Effector memory CD4-positive, alpha-beta T cell (primary cell): ENCODE measurements at places on chromosomes 2 and 18.

- DNase-seq: no peak
Observed at GRCh38 chr18:79465392-79465991, 69.8 kb downstream of the NFATC1 start.

- DNase-seq: no peak
Observed at GRCh38 chr2:224369028-224369632, 32.8 kb downstream of the FAM124B start.

- no peak for DNase-seq
Observed at GRCh38 chr18:2171840-2172625, 399.3 kb downstream of the METTL4 start.

- DNase-seq: no peak
Observed at GRCh38 chr2:169275696-169276444, 86.5 kb downstream of the LRP2 start.

- no peak for DNase-seq
Observed at GRCh38 chr18:26757263-26758019, 108.1 kb downstream of the AQP4 start.

GRCh38 chr2:129794116-129794515 lies 185.3 kb upstream of the RAB6C start:
- DNase-seq: no peak

DNA sequence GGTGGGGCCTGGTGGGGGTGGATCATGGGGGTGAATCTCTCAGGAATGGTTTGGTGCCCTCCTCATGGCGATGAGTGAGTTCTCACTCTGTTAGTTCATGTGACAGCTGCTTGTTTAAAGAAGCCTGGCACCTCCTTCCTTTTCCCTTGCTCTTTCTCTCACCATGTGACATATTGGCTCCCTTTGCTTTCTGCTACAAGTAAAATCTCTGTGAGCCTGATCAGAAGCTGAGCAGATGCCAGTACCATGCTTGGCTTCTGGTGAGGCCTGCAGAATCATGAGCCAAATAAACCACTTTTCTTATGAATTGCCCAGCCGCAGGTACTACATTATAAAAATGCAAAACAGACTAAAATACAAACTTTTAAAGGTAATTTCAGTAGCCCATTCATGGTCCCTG lies 73.4 kb upstream of the TEX51 start:
- no peak for DNase-seq

DNA sequence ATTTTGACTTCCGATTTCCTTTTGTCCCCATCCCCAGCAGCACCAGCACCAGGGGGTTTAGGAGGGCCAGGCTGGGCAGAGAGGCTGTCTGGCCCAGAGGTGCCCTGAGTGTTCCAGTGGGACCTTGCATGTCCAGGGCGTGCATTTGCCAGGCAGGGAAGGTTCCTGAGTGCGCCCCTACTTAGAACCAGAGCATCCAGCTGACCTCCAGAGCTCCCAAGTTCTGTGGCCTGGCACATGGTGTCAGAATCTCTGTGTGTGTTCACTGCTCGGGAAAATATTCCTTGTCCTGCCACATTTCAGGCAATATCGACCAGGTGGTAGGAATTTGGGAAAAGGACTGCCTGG lies 5.5 kb downstream of the SIX3 start:
- no peak for DNase-seq

GRCh38 chr18:23336101-23336500 lies 117.0 kb upstream of the RIOK3 start:
- DNase-seq: no peak

DNA sequence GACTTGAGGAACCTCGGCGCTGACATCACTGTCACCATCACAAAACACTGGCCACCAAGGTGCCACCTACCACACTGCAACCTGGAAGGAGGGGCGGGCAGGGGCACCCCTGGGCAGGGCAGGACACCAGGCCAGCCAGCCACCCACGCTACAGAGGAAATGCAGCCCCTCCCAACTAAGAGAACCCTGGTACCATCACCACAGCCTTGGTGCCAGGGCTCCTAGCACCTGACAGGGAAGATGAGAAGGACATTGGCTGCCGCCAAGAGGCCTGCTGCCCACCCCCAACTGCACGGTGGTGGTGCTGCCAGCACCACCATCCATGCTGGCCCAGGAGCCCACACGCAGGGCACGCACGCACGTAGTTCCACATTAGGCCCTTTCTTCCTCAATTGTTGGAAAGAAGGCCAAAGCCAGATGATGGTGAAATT lies 88.7 kb downstream of the HDAC4 start:
- no peak for DNase-seq

DNA sequence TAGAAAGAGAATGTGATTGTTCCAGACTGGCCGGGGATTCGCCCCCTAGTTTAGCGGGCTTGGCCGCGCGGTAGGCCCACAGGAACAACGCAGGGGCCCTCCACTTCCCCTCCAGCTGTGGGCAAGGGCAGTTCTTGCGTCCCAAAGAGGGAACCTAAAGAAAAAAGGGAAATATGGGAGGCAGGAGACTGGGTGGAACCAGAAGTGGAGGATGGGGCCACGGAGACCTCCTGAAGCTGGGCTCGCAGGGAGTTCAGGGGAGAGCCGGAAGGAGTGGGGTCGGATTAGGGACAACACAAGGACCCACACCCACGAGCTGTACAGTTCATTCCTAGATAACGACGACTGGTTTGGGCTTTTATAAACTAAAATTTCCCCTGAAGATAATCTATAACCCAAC lies 18.2 kb downstream of the GNLY start:
- DNase-seq: no peak

DNA sequence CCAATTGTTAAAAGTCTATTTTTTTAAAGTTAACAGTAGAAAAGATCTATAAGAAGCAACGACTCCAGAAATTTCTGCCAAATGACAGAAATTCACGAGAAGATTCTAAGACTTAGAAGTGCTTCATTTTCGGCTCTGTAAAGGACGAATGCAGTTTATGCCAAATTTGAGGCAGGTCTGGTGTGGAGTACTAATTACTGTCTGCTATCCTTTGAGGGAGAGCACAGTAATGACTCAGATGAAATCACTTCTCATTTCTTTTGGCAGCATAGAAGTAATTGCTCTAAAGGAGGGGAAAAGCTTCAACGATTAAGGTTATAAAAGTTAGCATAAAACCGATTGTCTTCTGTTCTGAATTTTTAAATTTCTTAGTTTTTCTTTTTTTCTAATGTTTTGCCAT lies 11.4 kb downstream of the G6PC2 start:
- no peak for DNase-seq

DNA sequence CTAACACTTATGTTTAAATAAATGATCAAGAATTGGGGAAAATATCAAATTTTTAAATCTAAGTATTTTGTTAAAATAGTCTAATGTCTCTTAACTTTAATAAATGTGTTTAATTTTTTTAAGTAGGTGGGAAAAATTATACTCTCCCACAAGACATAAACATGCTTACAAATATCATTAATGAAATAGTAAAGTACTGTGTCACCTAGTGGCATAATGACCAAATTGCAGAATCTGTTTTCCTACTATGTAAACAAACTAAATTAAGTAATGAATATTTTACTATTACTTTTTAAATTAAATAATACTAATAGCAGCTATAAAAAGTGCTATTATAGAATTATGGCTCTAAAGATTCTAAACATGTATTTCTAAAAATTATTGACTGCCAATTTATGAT lies 52.0 kb upstream of the CHAC2 start:
- no peak for DNase-seq

- DNase-seq: no peak
Observed at GRCh38 chr2:142234741-142235140, 103.9 kb upstream of the LRP1B start.

DNA sequence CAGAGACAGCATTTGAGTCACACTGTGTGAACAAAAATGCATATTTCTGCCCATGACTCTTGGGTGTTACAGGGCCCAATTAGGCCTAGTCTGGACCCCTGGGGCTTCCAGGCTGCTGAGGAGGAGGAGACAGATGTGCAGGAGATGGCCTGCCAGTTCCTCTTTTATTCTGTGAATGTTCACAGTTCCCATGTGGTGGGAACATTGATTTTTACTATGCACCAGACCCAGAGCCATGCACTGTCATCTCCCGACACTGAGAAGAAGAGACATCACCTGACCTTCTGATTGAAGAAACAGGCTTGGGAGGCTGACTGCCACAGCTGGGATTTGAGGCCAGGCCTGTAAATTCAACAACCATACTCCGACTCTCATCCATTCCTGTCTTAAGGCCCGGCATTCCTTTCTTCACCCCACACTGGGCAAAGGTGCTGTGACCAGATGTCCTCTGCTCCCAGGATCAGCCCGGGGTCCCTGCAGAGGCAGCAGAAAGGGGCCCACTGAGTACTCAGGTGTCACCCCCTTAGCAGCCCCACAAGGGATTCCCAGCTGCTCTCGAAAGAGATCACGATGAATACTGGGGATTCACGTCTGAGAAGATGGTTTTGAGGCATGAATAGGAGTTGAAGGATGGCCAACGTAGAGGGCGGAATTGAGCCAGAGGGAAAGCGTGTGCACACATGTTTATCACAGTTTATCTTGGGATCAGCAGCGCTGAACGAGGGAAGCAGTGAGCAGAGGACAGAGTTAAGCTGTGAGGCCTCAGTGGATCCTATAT lies 3.6 kb upstream of the TFCP2L1 start:
- DNase-seq: no peak

DNA sequence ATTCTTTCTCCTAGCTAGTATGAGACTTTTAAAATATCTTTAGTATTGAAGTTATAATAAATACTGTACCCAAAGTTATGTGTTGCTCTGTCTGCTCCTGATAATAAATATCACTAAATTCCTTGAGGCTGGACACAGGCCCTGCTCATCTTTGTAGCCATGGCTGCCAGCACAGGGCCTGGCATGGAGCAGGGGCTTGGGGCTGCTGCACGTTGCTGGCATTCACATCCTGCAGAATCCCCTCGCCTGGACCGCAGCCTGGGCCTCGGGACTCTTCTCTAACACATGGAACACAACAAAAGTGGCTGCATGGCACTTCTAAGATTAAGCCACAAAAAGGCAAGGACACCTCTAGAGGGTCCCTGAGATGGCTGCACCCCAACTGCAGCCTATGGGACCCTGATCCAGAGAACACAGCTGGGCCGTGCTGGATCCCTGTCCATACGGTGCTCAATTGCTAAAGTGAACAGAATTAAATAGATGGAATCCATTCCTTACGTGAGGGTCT lies 477.5 kb upstream of the MYT1L start:
- no peak for DNase-seq

- DNase-seq: no peak
Observed at GRCh38 chr2:207491086-207491485, 38.7 kb upstream of the CREB1 start.

- no peak for DNase-seq
Observed at GRCh38 chr2:204891739-204892138, 346.5 kb downstream of the PARD3B start.

DNA sequence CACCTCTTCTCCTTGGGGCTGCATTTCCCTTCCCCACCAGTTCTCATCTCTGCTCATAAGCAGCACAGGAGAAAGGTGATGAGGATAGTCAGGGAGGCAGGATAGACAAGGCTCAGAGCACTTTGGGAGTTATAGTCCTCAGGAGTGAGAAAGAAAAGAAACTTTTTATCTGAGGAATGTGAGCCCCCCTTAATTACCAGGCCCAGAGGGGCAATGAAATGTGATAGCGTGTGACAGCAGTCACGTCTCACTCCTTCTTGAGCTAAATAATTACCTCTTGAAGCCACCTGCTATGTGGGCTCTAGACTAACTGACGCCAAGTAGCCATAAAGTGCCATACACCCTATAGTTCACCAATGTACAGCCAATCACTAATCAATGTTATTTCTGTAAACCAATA lies 105.8 kb downstream of the SPP2 start:
- DNase-seq: no peak

GRCh38 chr2:184735611-184736010 lies 137.3 kb downstream of the ZNF804A start:
- no peak for DNase-seq

- DNase-seq: no peak
Observed at GRCh38 chr2:231502596-231502995, 27.6 kb downstream of the NMUR1 start.

GRCh38 chr2:162067596-162067995 lies 6.4 kb downstream of the DPP4 start:
- DNase-seq: no peak

DNA sequence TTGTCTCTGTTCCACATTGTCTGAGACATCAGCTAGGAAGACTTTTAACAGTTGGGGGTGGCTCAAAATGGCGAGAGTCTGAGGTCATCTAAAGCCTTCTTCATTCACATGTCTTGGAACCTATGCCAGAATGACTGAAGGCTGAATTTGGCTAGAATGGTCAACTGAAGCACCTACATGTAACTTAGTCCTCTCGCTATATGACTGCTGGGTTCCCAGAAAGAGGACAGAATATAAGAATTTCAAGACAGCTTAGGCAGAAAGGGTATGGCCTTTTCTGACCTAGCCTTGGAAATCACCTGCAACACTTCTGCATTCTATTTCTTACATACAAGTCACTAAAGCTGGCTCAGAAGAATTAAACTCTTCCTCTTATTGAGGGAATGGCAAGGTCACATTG lies 75.6 kb upstream of the OTX1 start:
- DNase-seq: no peak

- no peak for DNase-seq
Observed at GRCh38 chr18:76354348-76354747, 140.7 kb downstream of the ZNF516 start.

- DNase-seq: no peak
Observed at GRCh38 chr2:30178618-30179434, 32.0 kb downstream of the YPEL5 start.

- DNase-seq: no peak
Observed at GRCh38 chr2:165567273-165567672, 97.8 kb downstream of the CSRNP3 start.

DNA sequence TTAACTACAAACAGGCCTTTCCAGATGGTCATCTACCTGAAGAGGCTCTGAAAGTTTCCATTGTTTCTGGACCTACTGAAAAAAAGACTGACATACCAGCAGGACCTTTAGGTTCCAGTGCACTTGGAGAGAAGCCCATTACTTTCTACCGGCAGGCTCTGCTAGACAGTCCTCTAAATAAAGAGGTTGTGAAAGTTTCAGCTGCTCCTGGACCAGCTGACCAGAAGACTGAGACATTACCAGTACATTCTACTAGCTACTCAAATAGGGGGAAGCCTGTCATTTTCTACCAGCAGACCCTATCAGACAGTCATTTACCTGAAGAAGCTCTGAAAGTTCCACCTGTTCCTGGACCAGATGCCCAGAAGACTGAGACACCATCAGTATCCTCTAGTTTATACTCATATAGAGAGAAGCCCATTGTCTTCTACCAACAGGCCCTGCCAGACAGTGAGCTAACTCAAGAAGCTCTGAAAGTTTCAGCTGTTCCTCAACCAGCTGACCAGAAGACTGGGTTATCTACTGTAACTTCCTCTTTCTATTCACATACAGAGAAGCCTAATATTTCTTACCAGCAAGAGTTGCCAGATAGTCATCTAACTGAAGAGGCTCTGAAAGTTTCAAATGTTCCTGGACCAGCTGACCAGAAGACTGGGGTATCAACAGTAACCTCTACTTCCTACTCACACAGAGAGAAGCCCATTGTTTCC lies 65.8 kb downstream of the ALMS1 start:
- no peak for DNase-seq
